Stimulated activated CD4-positive, alpha-beta T cell treated with anti-CD3 and anti-CD28 coated beads, Interleukin-2, amount 100 ng/mL, for 48 hours (primary cell): ENCODE measurements at places on chromosomes 5 and 9.

DNA sequence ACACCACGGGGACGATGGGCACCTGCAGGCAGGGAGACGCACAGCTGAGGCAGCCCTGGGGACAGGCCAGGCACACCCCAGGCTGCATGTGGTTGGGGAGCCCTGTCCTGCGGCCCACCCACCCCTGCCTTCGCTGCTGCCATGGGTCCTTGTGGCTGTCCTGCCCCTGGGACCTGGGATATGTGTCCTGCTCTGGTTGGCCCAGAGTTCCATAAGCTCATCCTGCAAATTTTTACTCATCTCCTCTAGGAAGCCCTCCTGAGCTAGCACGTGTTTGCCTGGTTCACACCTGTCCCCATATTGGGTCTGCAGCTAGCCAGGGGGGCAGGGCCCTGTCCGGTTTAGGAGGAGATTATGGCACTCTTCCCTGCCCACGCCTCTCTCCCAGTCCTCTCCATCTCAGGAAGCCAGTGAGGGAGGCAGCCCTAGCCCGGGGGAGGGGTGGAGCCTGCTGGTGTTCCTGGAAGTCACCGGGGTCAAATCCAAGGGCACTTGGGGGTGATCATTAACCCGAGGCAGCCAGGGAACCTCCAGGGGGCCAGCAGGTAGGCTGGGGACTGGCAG, 12.2 kb downstream of the EGFL7 start:
- DNase-seq: no peak

GRCh38 chr5:140418862-140419520, 17.4 kb downstream of the ANKHD1 start:
- no peak for DNase-seq

GRCh38 chr5:168683247-168683926, 104.2 kb upstream of the PANK3 start:
- no peak for DNase-seq

GRCh38 chr9:106305428-106306133, 557.4 kb upstream of the ZNF462 start:
- DNase-seq: no peak

- DNase-seq: no peak
Measured at GRCh38 chr5:41840251-41840650, 30.0 kb downstream of the OXCT1 start.

GRCh38 chr9:78543353-78543752, 246.4 kb downstream of the PSAT1 start:
- no peak for DNase-seq

- no peak for DNase-seq
Measured at GRCh38 chr5:85453026-85453349, 1068.3 kb upstream of the EDIL3 start.

DNA sequence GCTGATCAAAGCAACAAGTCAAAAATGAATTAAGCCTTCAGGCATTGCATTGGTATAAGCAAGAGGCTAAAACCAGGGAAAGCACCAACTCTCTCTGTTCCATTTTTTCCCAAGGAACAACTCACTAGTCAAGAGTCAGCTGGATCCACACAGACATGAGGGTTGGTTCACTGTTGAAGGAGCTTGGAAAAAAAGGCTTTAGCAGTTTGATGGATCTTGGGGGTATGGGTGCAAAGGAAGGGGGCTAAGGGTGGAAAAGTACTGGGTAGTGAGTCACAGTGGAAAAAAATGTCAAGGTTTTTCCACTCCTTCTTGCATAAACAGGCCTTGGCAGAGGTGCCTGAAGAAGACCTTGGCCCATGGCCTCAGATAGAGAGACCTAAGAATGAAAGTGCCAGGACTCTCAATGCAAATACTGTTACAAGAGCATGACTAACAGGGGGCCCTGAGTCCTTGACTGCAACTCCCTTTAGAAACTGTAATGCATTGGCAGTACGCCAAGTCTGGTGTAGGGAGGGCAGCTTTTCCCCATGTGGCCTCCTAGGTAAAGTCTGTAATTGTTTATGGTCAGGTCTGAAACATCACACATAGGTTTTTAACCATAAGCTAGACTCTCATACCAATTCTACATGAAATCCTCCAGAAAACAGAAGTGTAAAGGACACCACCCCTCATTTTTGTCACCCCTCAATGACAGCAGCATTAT, 23.7 kb downstream of the ACTL7A start:
- DNase-seq: peak; percentile 61

DNA sequence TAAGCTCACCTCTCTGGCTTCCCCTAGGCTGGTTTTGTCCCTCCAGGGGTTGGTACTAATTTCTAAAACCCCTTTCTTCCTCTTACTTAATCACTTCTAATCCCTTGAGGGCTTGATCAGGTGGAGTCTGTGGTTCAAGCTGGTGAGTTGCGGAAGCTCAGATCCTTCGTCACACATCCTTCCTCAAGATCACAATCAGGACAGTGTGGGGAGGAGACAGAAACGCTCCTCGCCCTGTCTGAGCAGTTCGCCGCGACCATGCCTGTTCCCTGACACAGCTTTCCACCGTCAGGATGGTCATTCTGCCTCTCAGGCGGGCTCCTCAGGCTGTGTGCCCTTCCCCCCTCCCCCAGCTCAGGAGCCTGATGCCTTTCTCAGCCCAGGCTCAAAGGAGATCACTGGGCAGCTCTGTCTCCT, 24.3 kb downstream of the CPLX2 start:
- no peak for DNase-seq

DNA sequence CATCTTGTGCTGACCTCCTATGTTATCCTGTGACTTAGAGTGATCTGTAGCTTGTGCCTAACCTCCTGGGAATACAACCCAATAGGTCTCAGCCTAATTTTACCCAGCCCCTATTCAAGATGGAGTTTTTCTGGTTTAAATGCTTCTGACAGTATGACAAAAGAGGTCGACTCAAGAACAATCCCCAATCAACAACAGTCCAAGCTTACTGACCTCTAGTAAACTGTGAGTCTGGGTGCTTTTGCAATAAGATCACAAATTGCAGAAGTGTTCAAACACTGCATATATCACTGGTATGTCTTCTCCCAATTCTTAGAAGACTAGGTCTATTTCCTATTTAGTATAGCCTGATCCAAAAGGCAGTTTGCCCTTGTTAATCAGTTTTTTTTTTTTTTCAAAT, 323.5 kb upstream of the PTGER4 start:
- no peak for DNase-seq

- no peak for DNase-seq
Measured at GRCh38 chr5:165227515-165227914, 1722.1 kb downstream of the MAT2B start.

GRCh38 chr9:94826644-94827410, 100.3 kb downstream of the AOPEP start:
- no peak for DNase-seq

DNA sequence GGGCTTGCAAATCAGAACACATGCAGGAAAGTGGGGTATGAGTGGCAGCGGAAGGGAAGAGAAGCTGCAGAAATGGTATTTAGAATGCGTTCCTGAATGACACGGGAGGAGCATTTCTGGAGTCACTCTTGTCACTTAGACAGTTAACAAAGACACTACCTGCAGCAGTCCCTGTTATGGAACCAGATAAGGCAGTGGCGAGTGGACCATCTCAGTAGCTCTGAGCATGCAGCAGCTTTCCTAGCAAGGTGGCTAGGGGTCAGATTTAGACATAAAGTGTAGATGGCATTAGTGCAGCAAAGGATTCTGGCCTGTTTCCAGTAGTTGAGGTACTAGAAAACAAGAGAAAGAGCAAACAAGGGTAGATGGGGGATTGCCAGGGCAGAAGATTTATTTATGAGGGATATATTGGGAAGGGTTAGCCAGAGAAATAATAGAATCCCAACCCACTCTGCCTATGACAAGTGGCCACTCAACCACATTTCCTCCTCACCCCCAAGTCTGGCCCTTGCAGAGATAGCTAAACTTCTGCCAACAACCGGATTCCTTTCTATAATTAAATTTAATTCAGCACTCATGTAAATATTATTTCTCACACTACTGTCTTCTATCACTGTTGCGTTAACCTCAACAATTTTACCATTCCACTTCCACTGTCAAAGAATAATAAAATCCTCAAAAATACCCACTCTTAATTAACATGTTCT, 201.6 kb downstream of the DCP2 start:
- no peak for DNase-seq

GRCh38 chr5:63825984-63826383, 136.3 kb downstream of the HTR1A start:
- no peak for DNase-seq

DNA sequence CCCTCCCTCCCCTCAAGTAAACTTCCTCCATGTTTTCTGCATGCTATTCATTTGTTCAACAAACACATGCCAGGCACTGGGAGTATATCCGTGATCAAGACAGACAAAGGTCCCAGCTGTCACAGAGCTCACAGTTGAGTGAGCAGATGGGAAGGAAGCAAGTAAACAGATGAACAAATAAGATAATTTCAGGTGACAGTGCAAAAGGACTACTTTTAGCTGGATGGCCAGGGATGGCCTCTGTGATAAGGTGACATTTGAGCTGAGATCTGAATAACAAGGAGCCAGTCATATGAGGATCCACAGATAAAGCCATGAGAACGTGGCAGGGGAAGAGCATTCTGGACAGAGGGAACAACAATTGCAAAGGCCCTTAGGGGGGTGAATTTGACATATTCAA, 121.7 kb upstream of the RAD23B start:
- DNase-seq: no peak

DNA sequence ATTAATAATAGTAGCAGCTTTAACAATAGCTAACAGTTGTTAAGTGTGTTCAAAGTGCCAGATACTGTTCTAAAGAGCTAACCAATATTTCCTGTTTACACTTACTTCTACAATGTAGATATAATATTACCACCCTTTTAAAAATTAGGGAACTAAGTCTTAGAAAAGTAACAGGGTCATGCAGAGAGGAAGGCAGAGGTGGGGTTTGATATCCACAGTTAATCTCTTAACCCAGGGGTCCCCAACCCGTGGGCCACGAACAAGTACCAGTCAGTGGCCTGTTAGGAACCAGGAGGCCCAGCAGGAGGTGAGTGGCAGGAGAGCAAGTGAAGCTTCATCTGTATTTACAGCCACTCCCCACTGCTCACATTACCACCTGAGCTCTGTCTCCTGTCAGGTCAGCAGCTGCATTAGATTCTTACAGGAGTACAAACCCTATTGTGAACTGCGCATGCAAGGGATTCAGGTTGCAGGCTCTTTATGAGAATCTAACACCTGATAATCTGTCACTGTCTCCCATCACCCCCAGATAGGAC, 89.1 kb downstream of the ACTL7B start:
- DNase-seq: no peak

DNA sequence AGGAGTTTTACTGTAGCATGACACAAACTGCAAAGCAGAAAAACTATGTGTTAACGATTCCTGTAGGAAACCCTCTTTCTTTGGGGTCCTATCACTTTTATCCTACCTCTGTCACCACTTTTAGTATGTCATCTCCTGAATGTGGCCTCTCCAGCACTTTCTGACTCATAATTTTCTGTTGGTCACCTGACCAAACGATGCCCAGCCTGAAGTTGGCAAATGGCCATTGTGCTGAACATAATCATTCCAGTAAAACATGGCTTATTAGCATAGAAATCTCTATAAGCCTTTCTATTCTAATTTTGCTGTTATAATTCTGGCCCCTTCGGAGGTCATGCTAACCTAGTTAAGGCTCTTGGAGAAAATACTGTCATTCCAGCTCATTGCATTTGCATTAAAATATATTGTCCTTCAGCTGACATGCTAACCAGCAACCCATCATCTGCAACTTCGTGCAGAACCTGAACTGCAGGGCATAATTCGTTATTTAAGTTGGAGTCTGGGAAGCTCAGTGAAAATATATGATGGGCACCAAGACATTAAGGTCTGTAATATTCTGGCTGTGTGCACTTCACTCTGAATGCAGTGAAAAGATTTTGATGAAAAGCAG, 140.3 kb downstream of the NMUR2 start:
- no peak for DNase-seq

DNA sequence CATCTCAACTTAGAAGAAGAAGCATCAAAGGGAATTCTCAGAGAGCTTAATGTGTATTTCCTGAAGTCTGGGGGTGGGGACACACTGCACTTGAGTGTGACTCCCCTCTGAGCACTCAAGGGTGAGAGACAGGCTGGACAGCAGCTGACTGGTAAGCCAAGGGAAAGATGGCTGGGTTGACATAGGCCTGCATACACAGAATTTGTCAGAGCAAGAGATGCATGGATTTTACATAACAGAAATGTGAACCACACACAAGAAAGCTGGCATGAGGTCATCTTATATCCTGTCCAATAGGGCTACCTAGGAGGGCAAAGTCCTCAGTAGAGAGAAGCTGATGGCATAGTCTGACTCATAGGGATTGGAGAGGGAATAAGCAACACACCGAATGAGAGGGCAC, 114.3 kb upstream of the EPB41L4A start:
- DNase-seq: no peak

- DNase-seq: no peak
Measured at GRCh38 chr5:149423049-149423793, 44.1 kb upstream of the IL17B start.

DNA sequence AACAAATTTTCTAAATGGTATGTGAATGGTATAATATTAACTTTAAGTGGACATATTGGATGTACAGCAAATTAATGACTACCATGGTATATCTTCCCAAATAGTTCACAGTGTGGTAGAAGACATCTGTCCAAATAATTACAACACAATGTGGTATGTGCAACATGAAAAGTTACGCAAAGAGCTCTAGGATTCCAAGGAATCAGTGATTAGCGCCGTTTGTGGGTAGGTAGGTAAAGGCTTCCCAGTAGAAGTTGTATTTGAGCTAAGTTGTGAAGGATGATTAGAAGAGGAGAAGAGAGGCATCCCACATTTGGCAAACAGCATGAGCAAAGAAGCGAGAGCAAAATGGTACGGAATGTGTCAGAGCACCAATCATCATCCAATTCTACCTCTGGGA, 14.3 kb upstream of the KLF9 start:
- DNase-seq: no peak

DNA sequence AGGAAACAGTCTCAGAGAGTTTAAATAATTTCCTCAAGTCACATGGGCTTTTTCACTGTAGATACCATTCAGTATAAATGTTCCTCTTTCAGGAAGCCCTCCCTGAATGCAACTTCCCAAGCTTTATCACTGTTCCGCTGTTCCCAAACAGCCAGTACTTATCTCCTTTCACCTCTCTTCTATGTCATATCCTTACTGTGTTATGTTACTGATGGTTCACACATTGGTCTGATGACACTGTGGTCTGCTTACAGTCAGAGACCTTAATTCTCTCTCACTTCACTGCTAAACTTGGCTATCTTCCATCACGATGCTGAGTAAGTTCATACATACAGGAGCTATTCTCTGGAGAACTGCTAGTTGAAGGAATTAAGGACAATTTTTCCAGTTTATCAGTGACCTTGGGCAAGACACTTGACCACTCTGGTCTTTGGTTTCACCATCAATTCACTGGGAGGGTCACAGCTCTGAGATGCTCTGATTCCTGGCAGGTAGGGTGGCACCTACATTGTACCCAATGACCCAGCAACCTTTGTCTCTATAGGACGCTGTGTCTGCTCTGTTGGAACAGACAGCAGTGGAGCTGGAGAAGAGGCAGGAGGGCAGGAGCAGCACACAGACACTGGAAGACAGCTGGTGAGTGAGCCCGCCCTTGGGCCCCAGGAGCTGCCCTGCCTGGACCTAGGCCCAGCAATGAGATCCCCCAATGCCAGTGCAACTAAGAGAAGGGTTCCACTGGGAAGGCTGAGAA, 42.1 kb upstream of the RARS1 start:
- DNase-seq: no peak
